ENCODE measurements at places on chromosomes 1 and 21.

DNA sequence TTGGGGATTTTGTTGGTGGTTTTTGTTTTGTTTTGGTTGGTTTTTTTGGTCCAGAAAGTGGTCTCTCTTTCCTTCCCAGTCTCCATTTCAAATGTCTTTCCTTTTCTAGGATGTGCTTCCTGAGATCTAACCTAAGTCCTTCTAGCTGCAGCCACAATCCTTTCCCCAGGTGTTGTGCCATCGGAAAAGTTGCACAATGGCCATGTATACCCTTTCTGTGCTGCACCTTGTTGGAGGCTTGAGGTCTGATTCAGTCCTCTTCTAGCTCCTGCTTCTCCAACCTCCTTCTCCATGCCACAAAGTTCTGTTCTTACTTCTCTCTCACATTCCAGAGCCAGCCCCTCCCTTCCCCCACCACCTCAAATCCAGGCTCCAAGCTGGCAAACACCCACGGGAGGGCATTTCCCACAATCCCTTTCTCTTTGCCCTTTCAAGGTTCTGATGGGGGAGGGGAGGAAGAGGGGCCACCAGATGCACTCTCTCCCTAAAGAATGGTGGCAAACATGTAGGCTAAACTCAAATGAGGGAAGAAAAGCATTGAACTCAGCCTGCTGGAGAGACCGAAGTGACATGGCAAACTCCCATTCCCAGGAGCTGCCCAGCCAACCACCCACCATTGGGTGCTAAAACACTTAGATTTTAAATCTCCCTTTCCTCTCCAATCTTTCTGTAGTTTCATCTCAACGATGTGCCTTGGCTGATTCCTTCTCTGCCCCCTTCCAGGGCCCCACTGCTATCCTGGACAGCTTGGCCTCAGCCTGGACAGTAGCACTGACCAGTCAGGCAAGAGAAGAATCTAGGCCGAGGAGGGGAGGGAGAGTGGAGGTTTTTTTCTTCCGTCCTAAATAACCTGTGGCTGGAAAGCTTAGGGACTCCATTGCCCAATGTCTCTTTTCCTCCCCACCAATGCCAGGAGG lies 2.9 kb downstream of the KCNJ10 start:
- no peak for DNase-seq

DNA sequence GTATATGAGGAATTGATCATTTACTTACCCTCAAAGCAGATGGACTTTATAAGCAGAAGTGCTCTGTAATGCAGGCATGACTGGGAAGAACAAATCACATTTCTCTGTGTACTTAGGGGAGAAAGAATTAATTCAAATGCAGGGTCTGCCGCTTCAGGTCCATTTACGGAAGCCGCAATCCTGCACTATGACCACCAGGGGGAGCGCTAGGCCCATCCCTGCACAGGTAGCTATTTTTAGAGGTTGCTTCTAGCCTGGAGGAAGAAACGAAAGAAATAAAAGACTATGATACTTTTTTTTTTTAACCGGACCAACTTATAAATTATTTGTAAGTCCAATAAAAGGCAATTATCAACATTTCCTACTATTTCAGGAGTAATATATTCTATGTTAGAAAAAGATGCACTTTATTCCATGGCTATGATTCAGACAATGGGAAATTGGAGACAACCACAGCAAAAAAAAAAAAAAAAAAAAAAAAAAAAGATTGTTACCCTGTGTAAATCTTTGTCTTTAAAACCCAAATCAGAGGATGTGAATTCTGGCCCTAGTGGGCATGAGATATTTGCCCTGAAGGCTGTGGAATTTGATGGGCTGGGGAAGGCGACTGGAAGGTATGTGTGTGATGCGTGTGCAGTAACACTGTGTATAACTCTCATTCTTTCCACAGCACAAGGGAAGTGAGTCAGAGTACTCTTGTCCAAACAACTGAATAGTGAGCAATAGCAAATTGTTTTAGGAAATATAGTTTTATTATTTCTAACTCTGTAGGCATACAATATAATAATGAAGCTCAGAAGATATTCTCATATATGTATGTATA lies 12.9 kb upstream of the FYB2 start:
- DNase-seq = peak; percentile 97

DNA sequence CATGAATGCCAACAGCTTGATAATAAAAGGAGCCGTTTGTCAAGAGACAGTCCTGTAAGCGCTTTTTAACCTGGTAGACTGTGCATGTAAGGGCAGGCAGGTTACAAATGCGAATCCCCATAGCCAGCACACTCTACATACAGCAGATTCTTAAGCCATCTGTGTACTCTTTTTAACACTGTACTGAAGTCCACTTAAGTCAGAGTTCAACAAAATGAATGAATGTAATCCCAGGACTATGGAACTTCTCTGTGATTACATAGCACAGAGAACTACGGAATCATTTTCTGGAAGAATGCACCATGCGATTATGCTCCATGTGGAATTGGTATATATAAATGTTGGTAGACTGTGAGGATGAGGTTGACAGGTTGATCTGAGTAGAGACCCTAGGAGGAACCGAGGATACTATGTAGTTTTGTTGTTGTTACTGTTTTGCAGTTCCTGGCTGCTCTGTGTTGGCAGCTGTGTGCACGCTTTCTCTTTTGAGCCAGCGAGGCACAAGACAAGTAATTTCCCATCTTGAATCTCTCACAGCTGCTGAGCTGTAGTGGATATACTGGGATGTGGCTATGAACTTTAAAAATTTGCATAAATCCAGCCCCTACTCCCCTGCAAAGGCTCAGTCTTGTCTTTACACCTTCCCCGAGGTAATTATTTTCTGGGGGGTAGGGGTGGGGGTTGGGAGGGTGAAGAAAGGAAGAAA lies 21.9 kb downstream of the LRRC8D start:
- peak; percentile 55 for DNase-seq

- DNase-seq = no peak
These were observed 21.2 kb downstream of the PEX14 start for GRCh38 chr1:10495952-10496351.

GRCh38 chr1:21289700-21290545 lies at the start of gene ECE1:
TSS of gene ECE1 (minus strand) at chr1:21290463. CDS start at chr1:21290414, 49 bp downstream.
- no peak for DNase-seq

- DNase-seq = no peak
These were observed 150.0 kb downstream of the MAGI3 start for GRCh38 chr1:113540335-113540734.

DNA sequence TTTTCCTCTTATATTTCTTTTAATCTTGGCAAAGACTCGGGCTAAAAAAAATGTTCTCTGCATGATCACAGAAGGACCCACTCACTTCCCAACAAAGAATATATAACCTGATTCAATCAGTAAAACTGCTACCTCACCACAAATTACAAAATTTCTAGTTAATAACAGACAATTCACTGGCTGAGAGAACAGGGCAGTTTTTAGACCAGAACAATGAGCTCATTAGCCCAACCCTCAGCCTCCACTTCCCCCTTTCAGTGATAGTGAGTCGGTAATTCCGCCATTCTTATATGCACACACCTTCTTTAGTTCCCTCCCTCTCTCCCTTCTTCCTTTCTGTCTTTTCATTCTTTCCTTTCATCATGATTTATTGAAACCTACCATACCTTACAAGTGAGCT lies 8.9 kb downstream of the SIPA1L2 start:
- no peak for DNase-seq

DNA sequence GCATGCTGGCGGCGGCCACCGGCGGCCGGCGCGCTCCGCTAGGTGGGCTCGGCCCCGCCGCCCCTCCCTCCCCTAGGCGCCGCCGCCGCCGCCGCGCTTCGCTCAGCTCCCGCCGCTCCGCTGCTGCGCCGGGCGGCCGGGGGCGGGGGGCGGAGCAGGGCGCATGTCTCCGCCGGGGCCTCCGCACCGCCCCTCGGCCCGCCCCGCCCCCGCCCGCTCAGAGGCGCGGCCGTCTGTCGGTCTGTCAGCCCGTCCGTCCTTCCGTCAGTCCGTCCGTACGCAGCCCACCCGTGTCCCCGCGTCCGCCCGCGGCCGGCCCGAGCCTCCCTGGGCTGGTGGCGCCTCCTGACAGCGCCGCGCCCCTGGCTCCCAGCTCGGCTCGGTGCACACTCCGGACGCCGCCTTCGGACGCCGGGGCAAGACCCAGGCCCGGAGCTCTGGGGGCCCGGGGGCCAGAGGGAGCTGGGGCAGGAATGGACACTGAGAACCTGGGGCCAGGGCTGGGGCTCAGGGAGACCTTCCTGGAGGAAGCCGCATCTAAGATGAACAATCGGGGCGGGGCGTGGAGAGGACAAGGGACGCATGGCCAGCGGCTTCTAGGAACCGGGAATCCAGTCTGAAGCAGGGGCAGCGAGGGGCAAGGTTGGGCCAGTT lies at the start of gene GPR153:
Gene GPR153, minus strand, starts transcription at position 138 of the 654 bp plus-strand sequence. CDS start 6,193 bp downstream, outside the sequence.
- no peak for DNase-seq

DNA sequence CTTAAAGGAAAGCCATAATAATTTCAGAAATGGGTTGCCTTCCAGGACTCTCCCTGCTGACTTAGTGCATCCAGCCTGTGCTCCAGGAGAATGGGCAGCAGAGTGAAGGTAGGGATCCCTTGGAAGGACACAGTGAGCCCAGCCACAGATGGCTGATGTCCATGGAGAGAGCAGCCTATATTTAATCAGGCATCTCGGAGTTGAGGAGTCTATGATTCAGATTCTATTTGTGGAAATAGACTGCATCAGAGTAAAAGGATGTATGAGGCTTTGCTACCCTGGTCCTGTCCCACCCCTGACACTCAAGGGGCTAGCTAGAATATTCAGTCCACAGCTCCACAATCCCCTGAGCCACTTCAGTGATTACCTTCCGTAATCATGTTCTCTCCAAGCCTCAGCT lies 43.8 kb upstream of the PBX1 start:
- no peak for DNase-seq

- DNase-seq = no peak
These were observed 41.2 kb upstream of the CYP2J2 start for GRCh38 chr1:59967780-59968179.

- no peak for DNase-seq
These were observed 24.1 kb downstream of the H6PD start for GRCh38 chr1:9258629-9259028.

- DNase-seq = peak; percentile 85
These were observed 176.6 kb downstream of the VPS13D start for GRCh38 chr1:12406211-12407021.

- peak; percentile 56 for DNase-seq
These were observed 10.8 kb downstream of the CAMTA1 start for GRCh38 chr1:6796095-6796494.

DNA sequence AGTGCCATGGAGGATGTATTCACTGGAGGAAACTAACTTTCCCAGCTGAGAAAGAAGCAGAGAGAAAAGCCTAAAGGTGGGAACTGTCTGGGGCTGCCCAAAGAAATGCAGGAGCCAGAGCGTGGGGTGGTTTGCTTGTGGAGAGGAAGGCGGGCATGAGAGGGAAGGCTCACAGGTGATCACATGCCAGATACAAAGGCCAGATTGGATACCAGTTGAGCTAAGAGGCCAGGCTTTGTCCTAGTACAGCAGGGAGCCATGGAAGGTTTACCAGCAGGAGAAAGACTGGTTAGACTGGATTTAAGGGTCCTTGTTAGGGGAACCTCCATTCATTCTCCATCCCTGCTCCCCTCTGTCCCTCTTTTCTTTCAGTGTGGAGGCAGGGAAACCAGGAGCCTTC lies 66.4 kb downstream of the BEND5 start:
- DNase-seq = no peak

GRCh38 chr1:80540596-80540995 lies 1260.1 kb upstream of the ADGRL2 start:
- no peak for DNase-seq

- no peak for DNase-seq
These were observed 131.6 kb upstream of the MROH9 start for GRCh38 chr1:170803711-170804110.

DNA sequence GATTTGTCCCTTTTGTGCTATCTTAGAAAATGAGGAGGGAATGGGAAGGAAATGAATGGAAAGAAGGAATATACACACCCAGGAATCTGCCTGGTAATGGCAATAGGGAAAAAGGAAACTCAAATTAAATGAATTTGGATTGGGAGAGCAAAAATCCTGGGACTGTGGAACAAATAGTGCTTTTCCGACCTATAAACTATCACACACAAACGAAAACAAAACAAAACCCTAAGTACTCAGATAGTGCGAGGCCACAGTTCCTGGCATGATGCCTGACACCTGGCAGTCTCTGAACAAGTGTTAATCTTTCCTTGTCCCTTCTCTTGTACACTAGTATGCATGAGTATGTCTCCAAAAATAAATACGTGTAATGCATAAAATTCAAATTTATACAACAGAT lies 319.8 kb upstream of the SPAG17 start:
- DNase-seq = no peak

- DNase-seq = no peak
These were observed 8.1 kb downstream of the DPH5 start for GRCh38 chr1:101017448-101017847.

DNA sequence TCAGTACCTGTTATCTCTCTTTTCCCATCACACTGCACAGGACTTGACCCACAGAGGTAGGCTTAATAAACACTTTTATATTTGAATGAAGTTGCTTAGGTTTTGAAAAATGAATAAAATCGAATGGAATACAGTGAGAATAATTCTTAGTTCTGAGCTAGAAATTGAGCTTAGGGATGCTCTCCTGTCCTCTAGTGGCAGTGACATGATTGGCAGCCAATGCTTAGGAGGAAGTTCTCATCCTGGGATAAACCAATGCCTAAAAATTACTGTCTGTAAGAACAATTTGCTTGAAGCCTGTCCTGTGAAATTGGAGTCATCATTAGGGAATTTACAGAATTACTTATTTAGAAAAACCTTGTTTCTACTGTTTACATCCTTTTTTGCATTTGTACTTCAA lies 21.3 kb upstream of the CYP4X1 start:
- DNase-seq = no peak

DNA sequence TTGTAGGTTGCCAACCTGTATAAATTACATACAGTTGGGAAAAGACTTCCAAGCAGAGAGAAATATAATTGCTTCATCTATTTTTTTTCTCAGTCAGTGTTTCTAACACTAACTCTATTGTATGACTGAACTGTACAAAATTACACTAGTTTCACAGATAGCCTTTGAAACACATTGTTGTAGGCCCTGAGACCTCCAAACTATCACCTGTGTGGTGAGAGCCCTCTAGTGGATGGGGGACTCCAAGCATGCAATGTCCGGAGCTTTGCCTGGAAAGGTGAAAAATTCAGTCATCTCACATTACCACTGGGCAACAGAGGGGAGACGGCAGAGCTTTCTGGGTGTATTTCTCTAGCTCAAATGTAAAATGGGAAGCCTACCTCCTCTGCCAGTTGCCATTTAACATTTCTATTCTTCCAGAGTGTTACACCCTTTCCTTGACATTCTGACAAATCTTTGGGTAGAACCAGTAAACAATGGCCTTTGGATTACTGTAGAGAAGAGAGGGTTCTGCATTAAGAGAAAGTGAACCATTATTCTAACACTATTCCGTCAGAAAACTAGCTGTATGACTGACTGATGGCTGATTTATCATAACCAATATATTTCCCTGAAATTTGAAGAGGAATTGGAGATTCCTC lies 212.2 kb downstream of the LYPLAL1 start:
- DNase-seq = peak; percentile 78

DNA sequence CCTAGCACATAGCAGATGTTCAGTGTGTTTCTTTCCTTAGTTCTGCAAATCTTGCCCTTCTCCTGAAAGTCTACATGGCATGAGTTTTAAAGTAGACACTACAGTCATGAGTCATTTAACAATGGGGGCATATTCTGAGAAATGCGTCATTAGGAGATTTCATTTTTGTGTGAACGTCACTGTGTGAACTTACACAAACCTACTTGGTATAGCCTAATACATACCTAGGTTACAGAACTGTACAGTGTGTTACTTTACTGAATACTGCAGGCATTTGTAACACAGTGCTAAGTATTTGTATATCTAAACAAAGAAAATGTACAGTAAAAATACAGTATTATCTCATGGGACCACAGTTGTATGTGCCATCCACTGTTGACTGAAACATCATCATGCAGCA lies 10.0 kb downstream of the TTF2 start:
- peak; percentile 44 for DNase-seq

Measured in fibroblast of the aortic adventitia (primary cell).